ENCODE measurements at places on chromosomes 4 and X.

GRCh38 chrX:6890544-6891261 lies 256.8 kb upstream of the STS start:
- DNase-seq = no peak

DNA sequence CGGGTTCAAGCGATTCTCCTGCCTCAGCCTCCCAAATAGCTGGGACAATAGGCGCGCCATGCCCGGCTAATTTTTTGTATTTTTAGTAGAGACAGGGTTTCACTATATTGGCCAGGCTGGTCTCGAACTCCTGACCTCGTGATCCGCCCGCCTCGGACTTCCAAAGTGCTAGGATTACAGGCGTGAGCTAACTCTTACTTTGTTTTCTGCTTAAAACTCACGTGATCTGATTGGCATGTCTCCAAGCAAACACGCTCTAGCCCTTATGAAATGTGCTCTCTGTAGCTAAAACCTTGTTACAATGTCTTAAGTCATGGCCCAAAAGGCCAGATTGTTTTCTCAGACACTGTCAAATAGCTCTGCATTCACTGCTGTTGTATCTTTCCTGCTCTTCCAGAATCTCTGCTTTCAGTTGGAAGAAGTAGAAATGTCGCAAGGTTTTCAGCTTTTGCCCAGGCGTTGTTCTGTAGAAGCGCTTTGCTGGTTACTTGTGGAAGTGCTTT lies 39.7 kb upstream of the OGT start:
- DNase-seq = no peak

- no peak for DNase-seq
These were observed 3.7 kb downstream of the BLOC1S4 start for GRCh38 chr4:6719611-6720179.

DNA sequence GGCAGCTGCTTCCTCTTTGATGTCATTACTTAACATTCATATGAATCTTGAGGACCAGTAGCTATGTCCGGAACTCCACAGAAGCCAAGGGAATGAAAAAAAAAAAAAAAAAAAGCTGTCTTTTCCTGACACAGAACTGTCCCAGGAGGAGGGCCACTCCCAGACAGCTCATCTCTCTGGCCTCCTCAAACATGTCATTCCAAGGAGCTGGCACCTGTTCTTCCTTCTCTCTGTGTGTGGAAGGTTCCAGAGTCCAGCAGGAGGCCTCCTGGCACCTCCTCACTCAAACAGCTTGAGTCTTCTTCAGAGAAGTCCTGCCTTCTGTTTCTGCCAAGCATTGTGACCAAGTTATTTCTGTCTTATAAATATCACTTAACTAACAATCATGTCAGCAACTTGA lies 458.5 kb downstream of the AFF2 start:
- no peak for DNase-seq

- DNase-seq = no peak
These were observed 2.3 kb downstream of the AMMECR1 start for GRCh38 chrX:110315551-110315950.

DNA sequence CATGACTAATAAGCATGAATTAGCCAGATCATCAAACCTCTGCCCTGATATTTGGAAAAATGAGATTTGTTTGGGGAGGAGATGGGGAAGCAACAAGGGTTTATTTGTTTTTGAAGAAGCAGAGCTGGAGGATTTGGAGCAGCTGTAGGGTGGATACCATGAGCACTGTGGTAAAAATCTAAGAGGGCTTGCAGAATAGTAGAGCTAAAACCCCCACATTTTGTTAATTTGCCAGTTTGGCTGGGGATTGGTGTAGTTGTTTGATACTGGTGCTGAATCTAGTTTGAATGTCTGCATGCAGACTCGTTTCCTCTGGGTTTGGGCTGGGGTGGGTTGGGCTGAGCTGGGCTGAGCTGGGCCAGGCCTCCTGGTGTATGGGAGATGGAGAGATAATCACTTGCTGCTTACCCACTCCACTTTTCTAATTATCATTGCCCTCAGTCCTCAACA lies 43.7 kb downstream of the SMAD1 start:
- no peak for DNase-seq

DNA sequence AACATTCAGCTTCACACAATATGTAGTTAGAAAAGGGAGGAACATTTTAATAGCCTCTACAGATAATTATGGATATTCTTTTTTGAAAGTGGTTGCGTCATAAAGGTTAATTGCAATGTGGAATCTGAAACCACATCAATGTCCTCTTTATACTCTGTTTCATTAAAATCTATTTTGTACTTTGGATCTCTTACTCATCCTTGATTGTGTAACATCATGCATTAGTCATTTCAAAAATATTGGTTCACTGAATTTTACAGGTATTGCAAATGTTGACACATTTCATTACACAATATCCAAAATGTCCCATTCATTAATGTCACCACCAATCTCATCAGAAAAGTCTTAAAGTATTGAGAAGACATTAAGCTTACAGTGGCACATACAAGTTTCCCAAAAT lies 62.7 kb upstream of the USP9X start:
- no peak for DNase-seq

GRCh38 chr4:71231129-71232055 lies 107.4 kb upstream of the SLC4A4 start:
- DNase-seq = no peak

GRCh38 chrX:15856222-15856587 lies 1.6 kb upstream of the AP1S2 start:
- no peak for DNase-seq

DNA sequence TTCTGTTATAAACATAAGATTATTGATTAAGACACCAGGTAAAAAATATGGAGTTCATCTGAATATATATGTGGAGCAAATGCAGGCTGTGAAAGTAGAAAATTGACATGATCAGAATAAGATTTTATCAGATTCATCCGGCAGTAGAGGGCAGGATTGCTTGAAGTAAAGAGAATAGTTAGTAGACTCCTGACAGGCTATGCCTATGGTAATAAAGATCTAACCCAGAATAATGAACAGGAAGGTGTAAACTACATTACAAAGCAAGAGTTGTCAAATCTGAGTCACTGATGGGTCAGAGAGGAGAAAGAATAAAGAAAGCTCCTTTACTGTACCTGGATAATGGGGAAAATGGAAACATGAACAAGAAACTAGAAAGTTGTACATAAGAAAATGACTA lies 20.8 kb upstream of the TMEM184C start:
- no peak for DNase-seq

DNA sequence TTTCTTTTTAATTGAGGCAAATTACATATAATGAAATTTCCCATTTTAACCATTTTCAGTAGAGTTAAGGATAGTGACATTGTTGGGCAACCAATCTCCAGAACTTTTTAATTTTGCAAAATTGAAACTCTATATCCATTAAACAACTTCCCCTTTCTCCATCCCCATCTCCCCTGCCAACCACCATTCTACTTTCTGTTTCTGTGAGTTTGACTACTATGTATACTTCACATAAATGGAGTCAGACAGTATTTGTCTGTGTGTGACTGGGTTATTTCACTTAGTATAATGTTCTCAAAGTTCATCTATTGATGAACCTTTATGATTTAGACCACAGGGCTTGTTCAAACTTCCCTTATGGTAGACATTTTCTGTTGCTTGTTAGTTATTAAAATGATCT lies 364.5 kb upstream of the MAD2L1 start:
- DNase-seq = no peak
